ENCODE measurements at places on chromosomes 13 and 19.
A peak's percentile ranks its signal among the peaks of the same experiment; 100 is the strongest.

- no peaks in the 10 kb centered on the region for H3K27me3 ChIP-seq
- DNase-seq: peak; percentile 38
- peak overlapping the region; percentile 85 for H3K27ac ChIP-seq
- no peaks in the 10 kb centered on the region for H3K36me3 ChIP-seq
These were observed 195.8 kb upstream of the RNF113B start for GRCh38 chr13:98372876-98373275.

DNA sequence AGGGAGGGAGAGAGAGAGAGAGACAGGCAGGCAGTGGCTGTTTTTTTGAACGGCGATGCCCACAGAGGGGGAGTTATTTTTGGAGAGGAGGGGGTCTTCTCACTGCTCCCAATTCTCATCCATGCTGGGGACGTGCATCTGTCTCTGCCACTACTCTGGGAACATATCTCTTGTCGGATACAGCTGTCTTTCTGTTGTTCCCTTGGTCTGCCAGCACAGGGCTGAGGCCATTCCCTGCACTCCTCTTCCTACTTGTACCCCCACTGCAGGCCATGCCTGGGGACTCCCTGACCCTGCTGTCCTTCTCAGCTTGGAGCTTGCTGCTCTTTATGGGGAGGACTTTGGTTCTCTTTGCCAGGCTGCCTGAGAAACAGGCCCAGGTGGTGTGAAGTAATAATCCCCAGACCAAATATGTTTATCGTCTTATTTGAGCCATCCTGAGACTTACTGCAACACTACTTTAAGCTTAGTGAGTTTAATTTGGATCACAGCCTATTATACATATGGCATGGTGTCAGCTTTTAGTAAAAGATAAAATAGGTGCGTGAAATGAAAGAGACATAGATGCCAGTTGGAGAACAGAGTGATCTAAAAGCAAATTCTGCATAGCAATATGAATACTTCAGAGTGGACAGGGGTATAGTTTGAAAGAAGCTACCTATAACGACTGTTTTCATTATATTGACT lies 19.1 kb downstream of the LRCH1 start:
- no peak for DNase-seq
- no peaks in the 10 kb centered on the region for H3K27me3 ChIP-seq
- no peak overlapping the region for H3K4me3 ChIP-seq
- no peaks in the 10 kb centered on the region for H3K36me3 ChIP-seq
- H3K4me1 ChIP-seq: peaks cover 53% of the 10 kb centered on the region

- no peaks in the 10 kb centered on the region for H3K27me3 ChIP-seq
- H3K27ac ChIP-seq: no peak overlapping the region
- no peaks in the 10 kb centered on the region for H3K4me1 ChIP-seq
These were observed 312.8 kb upstream of the GPC6 start for GRCh38 chr13:92913840-92914239.

DNA sequence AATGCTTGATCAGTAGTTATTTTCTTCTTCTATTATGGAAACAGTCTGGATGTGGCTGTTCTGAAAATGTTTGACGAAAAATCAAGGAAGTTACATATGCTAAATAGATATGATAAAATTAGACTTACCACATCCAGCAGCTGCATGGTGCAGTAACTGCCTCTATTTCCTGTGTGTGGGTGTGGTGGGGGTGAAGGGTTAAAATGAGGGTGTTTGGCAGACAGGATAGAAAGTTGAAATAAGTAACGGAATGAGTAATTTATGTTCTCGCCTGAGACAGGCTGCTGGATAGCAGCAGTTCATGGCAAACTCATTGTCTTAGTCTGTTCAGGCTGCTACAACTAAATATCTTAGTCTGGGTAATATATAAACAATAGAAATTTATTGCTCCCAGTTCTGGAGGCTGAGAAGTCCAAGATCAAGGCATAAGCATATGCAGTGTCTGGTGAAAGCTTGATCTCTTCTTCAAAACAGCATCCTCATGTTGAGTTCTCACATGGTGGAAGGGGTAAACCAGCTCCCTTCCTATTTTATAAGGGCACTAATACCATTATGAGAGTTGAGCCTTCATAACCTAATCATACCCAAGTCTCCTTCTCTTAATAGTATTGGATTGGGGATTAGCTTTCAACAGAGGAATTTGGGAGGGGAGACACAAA lies 1248.9 kb downstream of the SLITRK5 start:
- H3K36me3 ChIP-seq: no peaks in the 10 kb centered on the region
- no peaks in the 10 kb centered on the region for H3K4me1 ChIP-seq
